ENCODE measurements at places on chromosomes 7 and 10.

DNA sequence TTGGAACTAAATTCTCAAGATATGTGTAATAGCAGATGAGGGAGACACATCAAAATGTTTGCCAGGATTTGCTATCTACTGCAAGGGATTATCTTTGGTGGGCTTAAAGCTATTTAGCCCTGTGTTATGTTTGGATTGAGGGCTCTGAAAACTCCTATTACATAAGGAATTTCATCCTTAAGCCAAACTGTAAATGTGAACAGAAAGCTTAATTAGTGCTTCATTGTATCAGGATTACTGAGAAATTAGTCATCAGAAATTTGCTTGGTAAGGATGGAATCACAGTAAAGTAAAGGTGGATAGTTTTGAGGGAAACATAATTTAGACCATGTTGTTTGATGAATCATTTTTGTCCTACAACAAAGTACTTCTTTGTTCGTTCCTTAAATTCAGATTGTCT, 8.3 kb downstream of the ANKRD7 start:
- no peak for DNase-seq

- DNase-seq = no peak
These were observed 90.8 kb upstream of the KLF6 start for GRCh38 chr10:3875842-3876235.

DNA sequence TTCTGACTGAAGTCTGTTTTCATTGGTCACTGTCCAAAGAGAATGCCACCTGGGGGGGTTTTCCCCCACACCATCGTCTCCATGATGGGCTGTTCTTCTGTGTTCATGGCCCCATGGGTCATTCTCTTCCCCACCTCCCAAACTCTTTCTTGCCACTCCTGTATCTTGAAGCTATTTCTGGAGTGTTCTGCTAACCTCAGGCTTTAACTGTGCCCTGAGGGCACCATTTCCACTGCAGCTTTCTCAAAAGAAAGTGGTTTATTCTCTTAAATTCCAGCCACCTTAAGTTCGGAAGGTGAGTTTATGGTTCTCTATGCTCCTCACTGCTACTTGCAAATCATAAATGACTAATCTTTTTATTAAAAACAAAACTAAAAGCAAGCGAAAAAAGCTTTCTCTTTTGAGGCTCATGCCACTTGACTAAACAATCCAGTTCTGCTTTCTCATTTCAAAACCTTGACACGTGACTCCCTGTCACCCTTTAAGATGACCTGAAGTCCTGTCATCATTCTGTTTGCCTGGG, 7.4 kb upstream of the APBB1IP start:
- no peak for DNase-seq

DNA sequence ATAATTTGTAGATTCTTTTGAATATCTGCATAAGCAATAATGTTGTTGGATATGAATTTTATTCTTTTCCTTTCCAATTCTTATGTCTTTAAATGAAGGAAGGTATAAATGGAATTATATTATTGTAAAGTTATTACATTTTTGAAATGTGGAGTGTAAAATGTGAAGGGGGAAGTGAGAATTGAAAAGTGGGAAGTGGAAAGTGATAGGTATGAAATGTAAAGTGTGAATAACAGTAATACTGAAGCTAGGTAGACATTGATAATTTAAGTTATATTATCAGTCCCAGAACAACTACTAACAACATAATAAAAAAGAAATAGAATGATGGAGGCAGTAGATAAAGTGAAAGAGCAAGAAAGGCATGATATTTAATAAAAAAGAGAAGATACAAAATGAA, 39.7 kb upstream of the HYAL4 start:
- DNase-seq = no peak

DNA sequence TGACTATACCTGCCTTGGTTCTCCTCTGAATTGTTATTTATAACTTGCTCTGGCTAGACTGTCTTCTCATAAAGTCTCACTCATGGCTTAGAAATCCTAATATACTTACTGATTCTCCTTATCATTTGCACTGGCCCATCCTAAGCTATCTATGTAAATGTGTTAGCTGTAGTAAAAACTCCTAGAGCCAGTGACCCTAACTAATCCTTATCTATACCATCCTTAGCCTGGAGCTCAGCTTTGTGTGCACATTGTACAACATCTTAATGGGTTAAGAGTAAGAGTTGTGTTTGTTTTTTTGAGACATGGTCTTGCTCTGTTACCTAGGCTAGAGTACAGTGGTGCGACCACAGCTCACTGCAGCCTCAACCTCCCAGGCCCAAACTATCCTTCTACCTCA, 40.8 kb downstream of the LAMB4 start:
- DNase-seq = no peak

- no peak for DNase-seq
These were observed 19.8 kb upstream of the CLDN4 start for GRCh38 chr7:73810998-73811360.

DNA sequence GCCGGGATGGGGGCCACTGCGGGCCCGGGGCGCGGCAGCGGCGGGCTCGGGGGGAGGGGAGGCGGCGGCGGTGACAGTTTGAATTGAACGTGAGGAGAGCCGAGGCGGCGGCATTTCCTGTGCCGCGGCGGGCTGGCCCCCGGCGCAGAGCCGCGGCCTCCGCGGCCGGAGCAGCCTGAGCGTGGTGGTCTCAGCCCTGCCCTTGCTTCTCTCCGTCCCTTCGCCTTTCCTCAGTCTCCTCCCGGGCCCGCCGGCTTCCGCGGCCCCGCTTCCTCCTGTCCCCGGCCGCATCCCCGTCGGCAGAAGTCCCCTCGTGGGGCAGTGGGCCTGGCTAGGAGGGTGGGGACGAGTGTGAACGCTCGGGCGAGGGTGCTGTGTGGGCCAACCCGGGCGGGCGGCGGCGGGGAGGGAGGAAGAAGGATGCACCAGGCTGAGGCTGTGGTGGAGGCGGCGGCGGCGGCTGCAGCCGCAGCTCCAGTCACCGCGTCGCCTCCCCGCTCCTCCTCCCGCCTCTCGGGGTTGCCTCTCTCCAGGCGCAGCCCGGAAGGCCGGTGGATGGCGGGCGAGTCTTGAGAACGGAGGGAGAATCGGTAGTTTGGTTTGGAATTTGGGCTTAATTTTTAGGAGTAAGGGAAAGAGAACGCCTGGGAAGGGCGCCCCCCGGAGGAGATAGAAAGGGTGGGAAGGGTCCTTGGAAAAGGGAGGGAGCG, 690 bp downstream of the SEPTIN7 start:
- peak; percentile 57 for DNase-seq

DNA sequence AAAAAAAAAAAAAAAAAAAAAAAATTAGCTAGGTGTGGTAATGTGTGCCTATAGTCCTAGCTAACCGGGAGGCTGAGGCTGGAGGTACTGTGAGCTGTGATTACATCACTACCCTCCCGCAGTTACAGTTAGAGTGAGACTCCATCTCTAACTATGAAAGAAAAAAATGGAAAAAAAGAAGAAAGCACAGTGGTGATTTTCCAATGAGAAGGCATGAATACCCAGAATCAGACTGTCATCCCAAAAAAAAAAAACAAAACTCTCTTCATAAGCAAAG, 269.9 kb upstream of the MKLN1 start:
- no peak for DNase-seq

- no peak for DNase-seq
These were observed 156.7 kb upstream of the BET1 start for GRCh38 chr7:94160719-94161435.

DNA sequence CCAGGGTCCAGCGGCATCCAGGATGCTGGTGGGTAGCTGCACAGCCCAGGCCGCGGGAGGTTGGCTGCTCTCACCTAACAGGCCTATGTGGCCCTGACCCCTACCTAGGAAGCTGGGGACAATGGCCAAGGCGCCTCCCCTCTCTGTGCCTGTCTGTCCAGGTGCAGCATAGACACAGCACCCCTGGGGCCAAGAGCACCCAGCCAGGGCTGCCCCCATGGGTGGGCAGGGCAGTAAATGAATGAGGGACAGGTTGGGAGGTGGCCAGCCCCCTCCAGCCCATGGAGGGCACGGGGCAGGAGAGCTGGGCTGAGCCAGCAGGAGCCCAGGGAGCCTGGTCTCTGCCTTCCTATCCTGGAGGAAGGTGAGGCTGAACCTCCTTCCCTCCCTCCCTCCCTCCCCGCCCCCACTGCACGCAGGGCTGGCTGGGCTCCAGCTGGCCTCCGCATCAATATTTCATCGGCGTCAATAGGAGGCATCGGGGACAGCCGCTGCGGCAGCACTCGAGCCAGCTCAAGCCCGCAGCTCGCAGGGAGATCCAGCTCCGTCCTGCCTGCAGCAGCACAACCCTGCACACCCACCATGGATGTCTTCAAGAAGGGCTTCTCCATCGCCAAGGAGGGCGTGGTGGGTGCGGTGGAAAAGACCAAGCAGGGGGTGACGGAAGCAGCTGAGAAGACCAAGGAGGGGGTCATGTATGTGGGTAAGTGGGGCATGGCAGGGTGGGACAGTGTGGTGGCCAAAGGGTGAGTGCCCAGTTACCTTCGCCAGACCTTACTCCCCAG, at the start of gene SNCG:
TSS of gene SNCG (plus strand) at position 484 of the 785 bp plus-strand sequence. CDS start at position 583, 99 bp downstream.
- no peak for DNase-seq

GRCh38 chr7:2354939-2355704, 495 bp downstream of the EIF3B start:
- no peak for DNase-seq
